Left lung (tissue), 14 donors: ENCODE measurements at places on chromosomes 12 and 14. TPM values are rescaled to one million over a fixed set of nuclear protein-coding genes. Genes with fewer than 3 reads are reported as not detected.

Gene NYNRIN
- 120 TPM for polyA plus RNA-seq

Gene PZP
- polyA plus RNA-seq, result 2.4 TPM

DNA sequence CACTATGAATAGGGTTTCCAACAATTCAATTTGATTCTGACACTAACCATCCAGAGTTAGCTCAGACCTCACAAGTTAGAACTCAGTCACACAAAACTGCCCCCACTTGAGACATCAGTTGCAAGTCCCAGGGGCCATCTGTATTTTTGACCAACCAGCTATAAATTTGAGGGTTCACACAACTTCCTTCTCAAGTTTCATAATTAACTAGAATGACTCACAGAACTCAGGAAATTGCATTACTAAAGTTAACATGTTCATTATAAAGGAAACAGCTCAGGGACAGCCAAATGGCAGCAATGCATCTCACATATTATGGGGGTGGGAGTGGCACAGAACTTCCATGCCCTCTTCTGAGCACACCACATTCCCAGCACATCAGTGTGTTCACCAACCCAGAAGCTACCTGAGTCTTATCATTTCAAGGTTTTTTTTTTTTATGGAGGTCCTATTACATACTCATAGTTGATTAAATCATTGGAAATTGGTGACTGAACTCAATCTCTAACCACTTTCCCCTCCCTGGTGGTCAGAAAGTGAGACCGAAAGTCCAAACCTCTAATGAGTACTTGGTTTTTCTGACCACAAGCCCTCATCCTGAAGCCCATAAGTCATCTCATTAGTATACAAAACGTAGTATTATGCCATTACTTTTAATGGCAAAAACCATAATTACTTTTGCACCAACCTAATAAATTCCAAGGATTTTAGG is 1721.5 kb upstream of the SEL1L start:
- DNase-seq, result no peak

GRCh38 chr14:105384605-105385321 is 13.6 kb upstream of the TEX22 start:
- DNase-seq, result no peak

GRCh38 chr12:24605466-24605865 is 343.4 kb downstream of the BCAT1 start:
- DNase-seq, result no peak

DNA sequence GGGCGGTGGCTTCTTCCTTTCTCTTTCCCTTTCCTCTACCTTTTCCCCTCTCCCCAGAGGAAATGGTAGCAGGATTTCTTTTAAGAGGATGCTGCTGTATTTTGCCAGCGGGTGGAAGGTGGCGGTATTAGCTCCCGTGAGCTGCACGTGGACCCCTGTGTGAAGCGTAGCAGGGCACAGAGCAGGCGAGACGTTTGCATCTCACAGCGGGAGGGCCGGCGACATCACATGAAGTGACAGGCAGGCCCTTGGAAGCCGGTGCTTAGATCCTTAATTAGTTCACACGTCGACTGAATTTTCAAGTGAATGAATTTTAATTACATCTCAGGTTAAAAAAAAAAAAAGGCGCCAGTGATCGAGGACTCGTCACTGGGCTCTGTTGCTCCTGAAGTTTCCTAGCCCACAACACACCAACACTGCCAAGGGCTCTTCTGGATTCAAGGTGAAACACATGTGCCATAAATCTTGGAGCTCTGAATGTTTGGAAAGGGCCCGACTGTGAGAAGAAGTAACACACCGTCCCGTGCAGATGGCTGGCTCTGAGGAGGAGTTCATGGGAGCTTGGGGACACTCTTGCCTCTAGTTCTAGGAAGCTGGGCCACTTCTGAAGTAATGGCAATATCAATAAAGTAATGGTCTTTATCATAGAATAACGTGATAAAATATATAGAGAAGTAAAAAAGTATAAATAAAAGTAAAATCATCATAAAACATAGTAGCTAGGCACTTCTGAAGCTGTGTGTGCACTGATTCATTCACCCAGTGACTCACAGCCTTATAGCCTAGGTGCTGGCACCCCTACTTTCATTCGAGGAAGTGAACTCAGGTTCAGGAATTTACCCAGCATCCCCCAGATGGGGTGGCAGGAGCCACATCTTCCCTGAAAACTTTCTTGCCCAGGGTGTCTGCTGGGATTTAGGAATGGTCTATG is 75.3 kb downstream of the AACS start:
- DNase-seq, result no peak

DNA sequence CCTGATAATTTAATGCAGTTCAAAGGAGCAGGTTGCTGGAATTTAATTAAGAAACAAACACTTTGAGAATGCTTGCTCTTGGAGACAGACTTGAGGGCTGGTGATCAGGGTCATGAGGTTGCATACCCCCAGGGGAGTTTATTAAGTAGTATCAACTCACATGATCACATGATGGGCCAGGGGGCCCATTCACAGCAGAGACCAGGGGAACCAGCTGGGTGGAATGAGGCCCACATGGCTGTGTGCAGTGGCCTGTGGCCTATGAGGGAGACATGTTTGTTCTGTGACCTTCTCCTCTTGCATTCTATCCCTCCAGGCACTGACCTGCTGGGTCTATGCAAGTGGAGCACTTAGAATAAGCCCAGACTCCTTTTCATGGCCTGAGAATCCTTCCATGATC is 266.6 kb upstream of the PWP1 start:
- no peak for DNase-seq

- DNase-seq, result no peak
Measured at GRCh38 chr14:33464254-33464962, 486.5 kb downstream of the EGLN3 start.
